Myocyte (in vitro differentiated cells): ENCODE measurements at places on chromosomes 1 and 21. TPM values are rescaled to one million over a fixed set of nuclear protein-coding genes. Genes with fewer than 3 reads are reported as not detected.

DNA sequence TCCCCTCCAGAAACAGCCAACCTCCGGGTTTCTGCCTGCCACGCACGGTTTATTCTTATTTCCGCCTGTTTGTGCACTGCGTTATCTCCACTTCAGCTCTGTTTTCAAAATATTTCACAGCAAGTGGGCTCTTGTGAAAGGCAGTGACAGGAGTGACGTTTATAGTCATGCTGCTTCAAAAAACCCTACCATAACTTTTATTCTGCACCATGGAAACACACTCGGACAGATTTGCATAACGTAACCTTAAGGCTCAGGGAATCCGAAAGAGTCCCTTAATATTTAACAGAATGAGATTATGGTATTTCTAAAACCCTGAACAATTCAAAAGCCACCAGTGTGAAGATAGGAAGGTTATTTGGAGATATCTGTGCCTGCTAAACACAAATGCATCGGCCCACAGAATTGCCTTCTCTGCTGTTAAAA is 782 bp upstream of the SDE2 start:
- DNase-seq: no peak

DNA sequence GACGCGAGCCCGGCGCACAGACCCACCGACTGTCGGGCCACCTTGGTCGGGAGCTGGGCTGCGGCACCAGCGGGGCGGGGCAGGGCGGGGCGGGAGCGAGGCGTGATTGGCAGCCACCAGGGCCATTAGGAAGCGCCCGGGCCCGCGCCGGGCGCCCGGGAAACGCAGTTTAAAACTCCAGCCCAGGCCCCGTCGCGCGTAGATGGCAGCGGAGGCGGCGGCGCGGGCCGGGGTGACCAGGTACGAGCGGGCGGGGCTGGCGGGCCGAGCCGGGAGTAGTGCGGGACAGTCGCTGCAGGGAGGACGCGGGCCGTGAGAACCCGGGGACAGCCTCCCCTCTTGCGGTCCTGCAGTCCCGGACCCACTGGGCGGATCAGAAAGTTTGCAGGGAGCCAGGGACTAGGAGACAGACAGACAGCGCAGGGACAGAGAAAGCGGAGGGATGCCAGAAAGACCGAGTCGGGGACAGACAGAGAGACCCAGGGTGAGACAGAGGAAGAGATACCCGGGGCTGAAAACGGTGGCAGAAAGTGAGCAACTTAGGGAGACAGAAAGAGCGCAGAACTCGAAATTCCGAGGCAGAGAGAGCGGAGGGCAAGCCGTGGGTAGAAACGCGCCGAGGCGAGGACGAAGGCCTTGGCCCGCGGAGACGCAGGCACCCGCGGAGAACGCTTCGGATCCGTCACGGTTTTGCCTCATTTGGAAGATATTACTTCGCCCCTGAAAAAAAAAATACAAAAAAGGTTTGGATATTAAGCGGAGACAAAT is at the start of gene DMBX1:
Gene DMBX1 (plus strand): TSS at position 199 of the 768 bp plus-strand sequence. CDS start 17,175 bp downstream, outside the sequence.
- no peak for DNase-seq

- DNase-seq: peak; percentile 29
Observed at GRCh38 chr1:19582318-19582717, 61.8 kb upstream of the NBL1 start.

- no peak for DNase-seq
Observed at GRCh38 chr1:159911326-159912070, 11.5 kb upstream of the CFAP45 start.

GRCh38 chr1:167057241-167057688 is 32.9 kb downstream of the GPA33 start:
- peak; percentile 57 for DNase-seq

GRCh38 chr1:239764546-239764945 is 327.1 kb upstream of the FMN2 start:
- peak; percentile 45 for DNase-seq

DNA sequence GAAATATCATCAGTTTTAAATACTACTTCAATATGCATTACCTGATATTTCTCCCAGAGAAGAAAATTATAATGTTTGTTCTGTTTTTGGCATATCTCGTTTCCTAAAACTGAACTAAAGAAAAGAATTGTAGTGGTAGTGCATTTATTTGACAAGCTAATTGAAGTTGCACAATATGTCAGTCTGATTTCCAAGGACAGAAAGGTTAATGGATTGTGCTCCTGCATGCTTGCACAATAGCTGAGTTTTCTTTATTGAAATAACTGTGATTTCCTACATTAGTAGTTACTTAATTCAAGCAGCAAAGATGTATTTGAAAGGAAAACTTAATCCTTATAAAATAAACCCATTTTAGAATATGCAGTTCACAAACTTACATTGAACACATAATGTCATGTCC is 2047.7 kb downstream of the NCAM2 start:
- DNase-seq: no peak

DNA sequence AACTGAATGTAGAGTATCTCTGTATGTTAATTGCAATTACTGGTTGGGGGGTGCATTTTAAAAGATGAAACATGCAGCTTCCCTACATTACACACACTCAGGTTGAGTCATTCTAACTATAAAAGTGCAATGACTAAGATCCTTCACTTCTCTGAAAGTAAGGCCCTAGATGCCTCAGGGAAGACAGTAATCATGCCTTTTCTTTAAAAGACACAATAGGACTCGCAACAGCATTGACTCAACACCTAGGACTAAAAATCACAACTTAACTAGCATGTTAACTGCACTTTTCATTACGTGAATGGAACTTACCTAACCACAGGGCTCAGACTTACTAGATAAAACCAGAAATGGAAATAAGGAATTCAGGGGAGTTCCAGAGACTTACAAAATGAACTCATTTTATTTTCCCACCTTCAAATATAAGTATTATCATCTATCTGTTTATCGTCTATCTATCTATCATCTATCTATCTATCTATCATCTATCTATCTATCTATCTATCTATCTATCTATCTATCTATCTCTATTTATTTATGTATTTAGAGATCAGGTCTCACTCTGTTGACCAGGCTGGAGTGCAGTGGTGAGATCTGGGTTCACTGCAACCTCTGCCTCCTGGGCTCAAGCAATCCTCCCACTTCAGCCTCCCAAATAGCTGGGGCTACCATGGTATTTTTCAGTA is 47.8 kb downstream of the CHML start:
- peak; percentile 22 for DNase-seq

GRCh38 chr1:157580179-157580827 is 17.6 kb downstream of the FCRL4 start:
- peak; percentile 65 for DNase-seq

DNA sequence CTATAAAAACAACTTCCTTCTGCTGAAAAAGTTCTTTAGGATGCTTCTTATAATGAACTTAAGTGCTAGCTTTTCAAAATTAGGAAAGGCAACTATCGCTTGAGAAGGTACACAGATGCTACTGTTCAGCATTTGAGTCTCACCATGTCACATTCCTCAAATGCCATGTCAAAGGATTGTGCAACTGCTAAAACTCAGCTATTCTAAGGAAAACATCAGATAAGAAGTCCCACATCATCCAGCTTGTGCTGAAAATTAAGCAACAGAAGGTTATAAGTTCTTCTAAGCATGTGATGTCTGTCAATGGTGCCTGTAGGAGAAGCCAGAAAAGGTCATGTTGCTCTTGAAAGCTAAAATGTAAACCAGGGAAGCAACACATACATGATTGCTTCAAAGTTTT is 36.5 kb downstream of the MCOLN2 start:
- peak; percentile 13 for DNase-seq

GRCh38 chr1:234658138-234658537 is 48.2 kb upstream of the IRF2BP2 start:
- DNase-seq: peak; percentile 35

DNA sequence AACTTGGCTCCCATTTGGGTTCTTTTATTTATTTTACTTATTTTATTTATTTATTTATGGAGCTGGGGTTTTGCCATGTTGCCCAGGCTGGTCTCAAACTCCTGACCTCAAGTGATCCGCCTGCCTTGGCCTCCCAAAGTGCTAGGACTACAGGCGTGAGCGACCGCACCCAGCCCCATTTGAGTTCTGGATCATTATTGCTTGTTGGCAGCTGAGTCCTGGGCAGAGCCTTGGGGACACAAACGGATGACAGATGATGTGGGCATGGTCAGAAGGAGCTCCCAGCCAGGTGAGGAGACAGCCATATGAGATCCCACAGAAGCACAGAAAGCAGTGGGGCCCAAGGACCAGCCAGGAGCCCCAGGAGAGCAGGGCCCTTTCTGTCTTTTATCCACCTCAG is 254.0 kb downstream of the MATN1 start:
- DNase-seq: no peak

GRCh38 chr1:221308534-221309511 is 429.6 kb downstream of the HLX start:
- no peak for DNase-seq

DNA sequence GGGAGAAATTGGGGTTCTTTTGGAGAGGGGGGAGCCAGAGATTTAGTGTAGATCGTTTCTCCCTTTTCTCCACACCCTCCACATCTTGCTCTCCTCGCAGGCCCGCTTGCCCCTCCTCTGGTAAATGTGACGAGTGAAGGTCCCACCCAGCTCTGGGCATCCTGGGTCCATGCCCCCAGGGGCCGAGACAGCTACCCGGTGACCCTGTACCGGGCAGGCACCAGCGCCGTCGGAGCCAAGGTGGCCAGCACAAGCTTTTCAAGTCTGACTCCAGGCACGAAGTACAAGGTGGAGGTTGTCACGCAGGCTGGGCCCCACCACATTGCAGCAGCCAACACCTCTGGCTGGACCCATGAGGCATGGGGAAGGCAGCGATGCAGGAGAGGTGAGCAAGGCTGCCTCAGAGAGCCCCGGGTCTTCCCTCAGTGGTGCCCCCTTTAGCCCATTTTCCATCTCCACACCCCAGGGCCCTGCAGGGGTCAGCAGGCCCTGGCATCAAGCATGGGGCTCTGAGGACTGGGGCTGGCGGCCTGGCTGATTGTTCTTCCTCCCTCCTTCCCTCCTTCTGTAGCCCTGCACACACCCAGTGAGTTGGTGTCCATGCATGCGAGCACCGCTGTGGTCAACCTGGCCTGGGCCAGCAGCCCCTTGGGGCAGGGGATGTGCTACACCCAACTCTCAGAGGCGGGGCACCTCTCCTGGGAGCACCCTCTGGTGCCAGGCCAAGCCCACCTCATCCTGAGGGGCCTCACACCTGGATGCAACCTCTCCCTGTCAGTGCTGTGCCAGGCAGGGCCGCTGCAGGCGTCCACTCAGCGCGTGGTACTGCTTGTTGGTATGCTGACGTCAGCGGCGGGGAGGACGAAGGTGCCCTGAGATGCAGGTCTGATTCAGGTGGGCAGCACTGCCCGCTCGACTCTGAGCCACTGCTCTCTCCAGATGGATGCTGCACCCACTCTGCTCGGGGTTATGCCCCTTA is 16.4 kb upstream of the LGR6 start:
- DNase-seq: no peak

- DNase-seq: no peak
Observed at GRCh38 chr1:2821373-2821955, 20.0 kb upstream of the TTC34 start.

- no peak for DNase-seq
Observed at GRCh38 chr1:91876781-91877573, 9.0 kb downstream of the TGFBR3 start.

DNA sequence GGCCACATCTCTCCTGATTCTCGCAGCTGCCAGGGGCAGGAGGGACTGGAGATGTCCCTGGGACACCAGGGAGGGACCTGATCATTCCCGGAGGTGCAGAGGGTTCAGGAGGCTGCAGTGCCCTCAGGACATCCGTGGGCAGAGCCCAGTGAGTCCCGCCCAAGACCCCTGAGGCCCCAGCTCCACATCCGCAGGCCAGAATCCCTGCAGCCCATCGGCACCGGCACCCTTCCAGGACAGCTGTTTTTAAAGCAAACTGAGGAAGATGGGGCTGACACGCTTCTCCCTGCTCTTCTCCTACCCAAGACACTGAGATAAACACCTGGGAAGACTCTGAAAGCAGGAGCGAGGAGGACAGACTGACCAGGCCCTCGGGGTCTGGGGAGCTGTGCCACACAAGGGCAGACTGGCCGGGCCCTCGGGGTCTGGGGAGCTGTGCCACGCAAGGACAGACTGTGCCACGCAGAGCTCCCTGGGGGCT is 25.5 kb downstream of the SLC19A1 start:
- DNase-seq: no peak

- no peak for DNase-seq
Observed at GRCh38 chr21:42348762-42349161, 2.0 kb downstream of the TFF2 start.

DNA sequence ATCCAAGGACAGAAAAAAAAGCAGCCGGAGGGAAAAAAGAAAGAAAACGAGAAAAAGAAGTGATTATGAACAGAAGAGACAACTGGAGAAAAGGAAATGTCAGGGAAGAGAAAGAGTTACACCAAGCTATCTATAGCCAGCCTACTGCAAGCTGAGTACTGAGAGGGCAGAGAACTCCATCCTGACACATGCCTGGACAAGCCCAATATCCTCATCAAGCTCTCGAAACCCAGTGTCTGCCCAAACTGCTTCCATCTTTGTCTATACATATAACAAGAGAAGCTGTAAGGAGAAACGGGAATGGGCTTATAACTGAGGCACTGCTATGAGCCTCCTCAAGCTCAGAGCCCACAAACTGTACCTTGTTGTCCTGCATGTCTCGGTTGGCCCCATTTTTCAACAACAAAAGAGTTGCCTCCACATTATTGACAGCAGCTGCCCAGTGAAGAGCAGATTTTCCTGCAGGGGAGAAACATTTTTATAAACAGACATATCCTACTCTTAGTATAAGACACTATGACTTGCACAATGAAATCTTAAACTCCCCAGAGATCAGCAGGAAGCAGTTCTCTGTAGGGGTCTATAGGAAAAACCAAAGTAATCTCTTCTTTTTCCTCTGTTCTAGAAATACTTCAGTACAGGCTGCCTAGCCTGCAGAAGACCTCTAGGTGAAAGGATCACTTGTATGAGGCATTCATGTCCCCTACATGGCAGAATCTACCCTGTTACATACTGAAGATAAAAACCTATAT is 21.2 kb upstream of the ADAM30 start:
- DNase-seq: peak; percentile 4

DNA sequence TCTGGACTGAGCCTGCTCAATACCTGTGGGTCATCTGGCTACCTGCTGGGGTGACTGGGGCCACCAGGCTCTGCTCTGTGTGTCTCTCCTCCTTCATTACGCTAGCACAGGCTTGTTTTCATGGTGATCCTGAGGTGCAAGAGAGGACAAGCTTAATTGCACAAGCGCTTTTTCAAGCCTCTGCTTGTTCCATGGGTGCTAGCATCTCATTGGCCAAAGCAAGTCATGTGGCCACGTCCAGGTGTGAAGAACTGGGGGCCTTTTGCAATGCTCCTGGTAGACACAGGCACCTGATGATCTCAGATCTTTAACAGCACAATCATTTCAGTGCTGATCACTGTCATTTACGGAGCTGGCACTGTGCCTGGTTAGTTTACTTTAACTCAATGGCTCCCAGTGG is 114.6 kb downstream of the KAZN start:
- DNase-seq: no peak

TMOD4 gene
- 0.35 and 0.47 TPM in 2 replicates for total RNA-seq

KCNJ9 gene
- total RNA-seq: not detected in 2 replicates

CEP170 gene
- 92.2 and 145 TPM in 2 replicates for total RNA-seq

KPRP gene
- not detected in 2 replicates for total RNA-seq

SPRR2D gene
- total RNA-seq: not detected in 2 replicates

TSSK3 gene
- 0.88 and 1.0 TPM in 2 replicates for total RNA-seq

CACNA1S gene
- 57.2 and 58.9 TPM in 2 replicates for total RNA-seq
